ENCODE measurements at places on chromosomes 2 and 18.

DNA sequence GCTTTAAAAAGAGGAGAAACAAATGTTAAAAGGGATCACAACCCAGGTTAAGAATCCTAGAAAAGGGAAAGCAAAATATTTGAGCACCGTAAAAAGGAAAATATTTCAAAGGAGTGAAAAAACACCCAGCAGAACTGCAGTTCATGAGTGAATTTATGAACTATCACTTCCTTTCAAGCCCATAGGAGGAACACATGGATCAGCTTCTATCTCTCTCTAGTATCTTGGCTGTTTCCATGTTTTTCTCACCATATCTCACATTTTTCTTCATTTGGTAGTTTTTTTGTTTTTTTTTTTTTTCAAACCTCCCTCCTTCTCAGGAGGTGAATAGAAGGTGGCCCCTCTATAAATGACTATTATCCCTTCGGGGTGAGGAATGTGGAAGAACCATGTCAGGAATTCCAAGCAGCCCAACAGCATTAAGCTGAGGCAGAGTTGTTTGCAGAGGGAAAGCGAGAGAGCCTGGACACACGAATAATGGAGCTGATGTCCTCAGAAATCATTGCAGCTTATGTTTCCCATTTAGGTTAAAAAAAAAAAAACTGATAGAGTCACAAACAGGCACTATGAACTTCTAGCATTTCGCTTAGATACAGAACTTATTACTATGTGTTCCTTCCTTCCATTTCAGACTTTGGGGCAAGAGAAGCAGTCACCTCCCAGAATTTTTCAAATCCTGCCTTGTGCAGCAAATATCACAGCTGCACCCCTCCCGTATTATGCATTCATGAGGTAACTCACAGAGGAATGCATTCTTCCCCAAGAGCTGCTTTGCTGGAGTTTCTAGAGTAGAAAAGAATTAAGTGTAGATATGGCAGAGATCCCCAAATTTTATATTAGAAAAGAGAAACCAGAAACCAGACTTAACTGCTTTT lies 315.6 kb downstream of the IRS1 start:
- no peaks in the 10 kb centered on the region for H3K4me1 ChIP-seq
- no peak overlapping the region for H3K27ac ChIP-seq
- H3K36me3 ChIP-seq = no peaks in the 10 kb centered on the region

- no peak overlapping the region for H3K27ac ChIP-seq
- H3K4me3 ChIP-seq = no peak overlapping the region
- peaks cover 2% of the 10 kb centered on the region for H3K27me3 ChIP-seq
- H3K4me1 ChIP-seq = no peaks in the 10 kb centered on the region
- DNase-seq = no peak
These were observed 177.6 kb upstream of the HDAC4 start for GRCh38 chr2:239578381-239578780.

DNA sequence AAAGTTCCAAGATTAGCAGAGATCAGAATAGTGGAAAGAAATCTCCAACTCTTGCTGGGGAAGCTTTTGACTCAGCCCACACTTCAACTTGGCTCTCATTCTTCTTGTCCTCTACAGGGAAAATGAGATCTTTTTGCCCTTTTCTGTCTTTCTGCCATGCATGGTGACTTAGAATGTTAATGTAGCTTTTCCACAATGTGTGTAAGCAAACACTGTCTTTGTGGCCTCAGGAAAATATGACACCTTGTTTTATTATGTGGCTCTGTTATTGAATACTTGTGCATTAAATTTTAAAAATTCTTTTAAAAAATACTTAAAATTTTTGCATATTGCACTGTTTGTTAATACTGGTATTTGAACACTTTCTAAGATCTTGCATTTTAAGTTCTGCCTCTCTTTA lies 65.4 kb upstream of the WDR75 start:
- no peaks in the 10 kb centered on the region for H3K4me1 ChIP-seq
- H3K27me3 ChIP-seq = no peaks in the 10 kb centered on the region
- H3K4me3 ChIP-seq = no peak overlapping the region
- no peak for DNase-seq
- no peak overlapping the region for H3K27ac ChIP-seq
- no peaks in the 10 kb centered on the region for H3K36me3 ChIP-seq

- H3K36me3 ChIP-seq = no peaks in the 10 kb centered on the region
- H3K27ac ChIP-seq = no peak overlapping the region
- peaks cover 41% of the 10 kb centered on the region for H3K27me3 ChIP-seq
- no peaks in the 10 kb centered on the region for H3K4me1 ChIP-seq
These were observed 29.3 kb downstream of the GPR55 start for GRCh38 chr2:230895536-230896345.

DNA sequence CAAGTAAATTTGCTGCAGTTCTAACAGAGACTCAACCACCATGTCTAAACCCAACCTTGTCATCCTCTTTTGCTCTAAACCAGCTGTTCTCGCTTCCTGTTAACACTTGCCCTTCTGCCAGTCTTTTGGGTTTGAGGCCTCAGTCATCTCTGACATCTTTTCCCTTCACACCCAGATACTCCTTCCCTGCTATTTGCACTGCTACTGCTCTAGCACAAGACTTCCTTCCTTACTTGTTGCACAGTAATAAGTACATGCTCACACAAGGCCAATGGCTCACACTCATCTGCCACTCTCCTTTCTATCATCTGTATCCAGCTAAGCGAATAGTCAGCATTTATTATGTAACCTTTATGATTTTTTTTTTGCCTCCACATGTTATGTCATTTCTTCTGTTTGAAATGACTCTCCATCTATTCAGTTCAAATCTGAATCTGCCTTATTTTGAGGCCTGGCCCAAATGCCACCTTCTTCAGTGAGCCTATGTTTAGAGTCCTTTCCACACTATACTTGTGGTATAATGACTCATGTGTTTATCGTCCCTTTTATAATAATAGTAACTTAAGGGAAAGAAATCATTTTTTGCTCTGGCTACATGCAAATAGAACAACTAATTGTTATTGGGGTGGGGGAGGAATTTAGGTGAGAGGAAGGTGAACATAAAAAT lies 22.5 kb upstream of the CDKL4 start:
- H3K27ac ChIP-seq = peak overlapping the region; percentile 42
- no peaks in the 10 kb centered on the region for H3K27me3 ChIP-seq
- peaks cover 14% of the 10 kb centered on the region for H3K36me3 ChIP-seq
- H3K4me1 ChIP-seq = peaks cover 21% of the 10 kb centered on the region
- H3K4me3 ChIP-seq = no peak overlapping the region
